Purkinje cell (primary cell): ENCODE measurements at places on chromosomes 4 and X. TPM values are rescaled to one million over a fixed set of nuclear protein-coding genes. Genes with fewer than 3 reads are reported as not detected.

The MORC4 gene
- polyA plus RNA-seq, result 0.63 and 1.3 TPM in 2 replicates

The CORIN gene
- 1.2 and 1.7 TPM in 2 replicates for polyA plus RNA-seq

The CA5B gene
- polyA plus RNA-seq, result 0.14 and 6.5 TPM in 2 replicates

The PRSS12 gene
- polyA plus RNA-seq, result 0.55 TPM in 1 of 2 replicates, not detected in the other

The NMU gene
- 4.3 TPM in 1 of 2 replicates, not detected in the other for polyA plus RNA-seq

The NAT8L gene
- polyA plus RNA-seq, result 3.7 and 6.3 TPM in 2 replicates
